ENCODE measurements at places on chromosomes 11 and 22.

GRCh38 chr11:58647141-58647699, 24.8 kb downstream of the CNTF start:
- DNase-seq: no peak

DNA sequence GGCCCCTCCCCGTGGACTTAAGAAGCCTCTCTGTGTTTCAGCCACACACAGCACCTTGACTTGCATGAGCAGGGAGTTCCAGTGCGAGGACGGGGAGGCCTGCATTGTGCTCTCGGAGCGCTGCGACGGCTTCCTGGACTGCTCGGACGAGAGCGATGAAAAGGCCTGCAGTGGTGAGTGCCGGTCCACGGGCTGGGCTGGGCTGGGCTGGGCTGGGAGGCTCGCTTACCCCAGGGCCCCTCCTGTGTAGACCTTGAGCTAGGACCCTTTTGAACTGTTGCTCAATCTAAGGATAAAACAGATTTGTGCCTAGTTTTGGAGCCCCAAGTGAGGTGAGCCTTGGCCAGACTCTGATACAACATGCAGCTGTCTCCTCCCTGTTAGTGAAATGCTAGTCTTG, 151.4 kb upstream of the SORL1-AS1 start:
- no peak for DNase-seq

DNA sequence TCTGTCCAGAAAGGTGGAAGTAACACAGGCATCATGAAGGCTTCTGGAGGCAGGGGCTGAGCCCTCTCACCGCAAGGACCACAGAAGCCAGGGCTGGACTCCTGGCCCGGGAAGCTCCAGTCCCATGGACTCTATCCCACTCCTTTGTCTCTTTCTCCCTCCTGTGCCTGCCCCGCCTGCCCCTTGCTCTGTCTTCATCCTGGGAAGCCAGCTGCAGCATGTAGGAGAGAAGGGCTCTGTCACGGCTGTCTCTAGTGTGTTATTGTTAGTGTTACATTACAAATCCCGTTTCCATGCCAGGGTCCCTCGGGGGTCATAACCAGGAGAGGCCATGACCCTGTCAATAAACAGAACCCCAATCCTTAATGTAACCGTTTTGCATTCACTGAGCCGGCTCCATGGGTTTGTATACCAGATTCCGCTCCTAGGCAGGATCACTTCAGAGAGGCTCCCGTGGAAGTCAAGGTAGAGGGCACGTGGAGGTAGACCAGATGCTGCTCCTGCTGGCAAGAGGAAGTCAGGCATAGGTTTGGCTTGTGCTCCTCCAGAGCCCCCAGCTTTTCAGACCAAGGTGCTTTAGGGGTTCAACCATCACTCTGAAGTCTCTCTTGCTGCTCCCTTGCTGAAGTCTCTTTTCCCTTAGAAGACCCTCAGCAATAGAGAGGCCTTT, 293.2 kb downstream of the ETS1 start:
- no peak for DNase-seq

GRCh38 chr11:67276781-67277230, 10.5 kb downstream of the GRK2 start:
- no peak for DNase-seq

- DNase-seq: no peak
Measured at GRCh38 chr11:126465573-126466188, 110.2 kb downstream of the ST3GAL4 start.

DNA sequence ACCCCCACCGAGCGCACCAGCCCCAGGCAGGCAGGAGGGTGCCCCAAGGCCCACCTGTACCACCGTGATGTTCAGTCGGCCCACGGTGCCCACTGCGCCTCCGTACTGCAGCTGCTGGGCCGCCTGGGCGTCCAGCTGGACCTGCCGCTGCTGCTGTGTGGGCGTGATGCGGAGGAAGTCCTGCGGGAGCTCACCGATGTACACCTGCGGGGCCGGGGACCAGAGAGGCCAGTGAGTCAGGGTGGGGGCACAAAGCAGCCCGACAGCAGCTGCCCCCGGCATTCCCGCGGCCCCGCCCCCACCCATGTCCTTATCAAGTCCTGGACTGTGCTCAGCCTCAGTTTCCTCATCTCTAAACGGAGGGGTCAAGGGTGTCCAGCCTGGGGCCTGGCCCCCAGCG, 13.8 kb downstream of the TOLLIP start:
- DNase-seq: no peak

DNA sequence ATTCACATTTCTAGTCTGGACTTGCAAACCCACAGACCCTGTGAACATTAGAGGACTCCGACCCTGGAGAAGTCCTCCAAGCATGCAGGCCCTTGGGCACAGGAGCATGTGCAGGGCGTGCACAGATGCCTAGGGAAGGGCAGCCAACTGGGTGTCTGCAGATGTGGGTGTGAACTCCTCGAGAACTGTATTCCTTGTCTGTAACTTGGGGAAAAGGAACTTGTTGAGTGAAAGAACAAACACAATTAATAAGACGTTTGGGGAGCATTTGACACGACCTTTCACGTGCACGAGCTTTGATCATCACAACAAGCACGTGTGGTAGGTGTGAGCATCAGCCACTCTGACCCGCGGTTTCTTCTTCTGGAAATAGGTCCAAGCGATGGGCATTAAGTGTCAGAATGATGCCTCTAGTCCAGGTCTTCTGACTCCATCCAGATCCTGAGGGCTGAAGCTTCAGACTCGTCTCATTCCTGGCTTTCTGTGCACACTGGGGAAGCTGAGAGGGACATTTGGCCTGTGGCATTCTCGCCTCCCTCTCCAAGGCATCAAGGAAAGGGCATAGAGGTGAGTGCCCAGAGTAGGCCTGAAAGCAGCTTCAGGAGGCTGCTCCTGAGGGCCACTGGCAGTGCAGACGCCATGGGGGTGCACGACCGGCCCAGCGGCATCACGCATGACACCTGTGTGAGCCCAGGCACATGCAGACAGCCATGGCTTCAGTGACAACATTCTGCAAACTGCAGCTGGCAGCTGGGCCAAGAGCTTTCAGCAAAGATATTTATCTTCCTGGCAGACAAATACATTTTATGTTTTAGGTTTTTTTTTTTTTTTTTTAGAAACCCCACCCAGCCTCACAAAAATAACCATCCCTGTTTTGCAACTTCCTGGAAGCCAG, 32.5 kb downstream of the ALX4 start:
- no peak for DNase-seq

GRCh38 chr11:120649316-120649715, 137.8 kb downstream of the GRIK4 start:
- DNase-seq: no peak

DNA sequence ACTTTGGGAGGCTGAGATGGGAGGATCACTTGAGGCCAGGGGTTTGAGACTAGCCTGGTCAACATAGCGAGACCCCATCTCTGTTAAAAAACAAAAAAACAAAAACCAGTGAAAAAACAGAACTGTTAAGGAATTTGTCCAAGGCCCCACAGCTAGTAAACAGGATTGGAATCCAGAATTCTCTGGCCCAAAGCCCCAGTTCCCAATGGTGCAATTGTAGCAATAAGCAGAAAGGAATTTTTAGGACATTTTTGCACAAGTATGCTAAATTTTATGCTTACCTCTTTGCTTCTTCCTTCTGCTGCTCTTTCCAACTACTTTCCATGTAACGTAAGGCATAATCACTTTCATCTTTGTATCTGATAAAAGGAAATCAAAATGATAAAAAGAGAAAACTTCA, 11.6 kb downstream of the MISFA start:
- DNase-seq: no peak

- DNase-seq: no peak
Measured at GRCh38 chr22:39139933-39140332, 12.5 kb downstream of the CBX7 start.

DNA sequence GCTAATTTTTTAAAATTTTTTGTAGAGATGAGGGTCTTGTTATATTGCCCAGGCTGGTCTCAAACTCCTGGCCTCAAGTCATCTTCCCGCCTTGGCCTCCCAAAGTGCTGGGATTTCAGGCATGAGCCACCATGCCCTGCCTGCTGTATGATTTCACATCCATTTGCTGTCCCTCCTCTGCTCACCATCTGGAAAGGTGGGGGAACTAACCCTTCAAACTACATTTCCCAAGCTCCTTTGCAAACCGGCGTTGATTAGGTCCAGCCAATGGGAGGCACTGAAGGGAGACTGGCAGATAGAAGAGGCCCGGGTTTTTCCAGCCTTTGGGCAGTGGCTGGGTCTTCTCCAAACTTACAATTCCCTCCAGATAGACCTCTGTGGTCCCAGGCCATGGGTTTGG, 19.3 kb downstream of the RFPL1 start:
- DNase-seq: no peak

DNA sequence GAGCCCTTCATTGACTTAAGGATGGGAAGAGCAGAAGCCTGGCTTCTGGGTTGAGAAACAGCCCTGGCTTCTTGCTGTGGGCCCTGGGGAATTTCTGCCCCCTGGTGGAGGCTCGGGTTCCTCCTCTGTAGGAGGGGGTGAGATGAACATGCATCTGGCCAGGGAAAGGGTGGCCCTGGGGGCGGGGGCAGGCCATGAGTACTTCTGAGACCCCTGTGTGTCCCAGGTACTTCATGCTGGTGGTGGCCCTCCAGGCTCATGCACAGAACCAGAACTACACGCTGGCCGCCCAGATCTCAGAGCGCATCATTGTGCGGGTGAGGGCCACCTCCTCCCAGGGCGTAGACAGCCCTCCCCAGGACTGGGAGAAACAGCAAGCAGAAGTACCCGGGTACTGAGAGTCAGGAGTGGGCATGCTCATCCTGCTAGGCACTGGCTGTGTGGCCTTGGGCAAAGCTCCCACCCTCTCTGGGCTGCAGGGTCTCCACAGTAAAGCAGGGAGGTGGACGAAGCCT, 15.8 kb downstream of the TMEM258 start:
- peak; percentile 53 for DNase-seq

DNA sequence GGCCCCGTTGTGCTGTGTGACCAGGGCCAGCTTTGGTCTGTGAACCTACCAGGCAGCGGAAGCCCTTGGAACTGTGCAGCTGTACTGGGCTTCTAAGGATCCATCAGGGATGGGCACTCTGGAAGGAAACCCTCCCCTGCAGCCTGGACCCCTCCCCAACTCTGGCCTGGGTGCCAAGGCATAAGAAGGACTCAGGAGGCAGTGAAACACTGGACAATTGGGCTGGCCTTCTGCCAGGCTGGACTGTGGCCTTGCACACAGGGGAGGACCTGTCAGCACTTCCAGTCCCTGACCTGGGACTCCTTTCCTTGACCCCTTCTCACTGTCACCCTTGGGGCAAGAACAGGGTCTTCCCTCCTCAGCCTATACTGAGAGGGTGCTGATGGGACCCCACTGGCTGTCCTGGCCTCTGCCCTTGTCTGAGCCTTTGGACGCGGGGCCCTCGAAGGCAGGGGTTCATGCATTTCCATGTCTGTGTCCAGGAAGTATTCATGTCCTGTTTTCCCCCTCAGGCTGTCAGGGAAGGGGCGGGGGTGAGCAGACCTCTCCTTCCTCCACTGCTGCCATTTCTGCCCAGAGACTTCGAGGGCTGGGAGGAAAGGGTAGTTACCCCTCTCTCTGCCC, 39.6 kb downstream of the PDE2A start:
- DNase-seq: no peak

GRCh38 chr22:20380486-20380885, 13.5 kb upstream of the ZNF74 start:
- DNase-seq: no peak
